G401 (cell line): ENCODE measurements at places on chromosomes 12 and 14. TPM values are rescaled to one million over a fixed set of nuclear protein-coding genes. Genes with fewer than 3 reads are reported as not detected.

The ESRRB gene
- total RNA-seq = not detected in 2 replicates

The STON2 gene
- total RNA-seq = 0.10 TPM in 1 of 2 replicates, not detected in the other

The AACS gene
- total RNA-seq = 18.6 and 19.6 TPM in 2 replicates

The ERBB3 gene
- total RNA-seq = 4.3 and 17.4 TPM in 2 replicates

The FMNL3 gene
- 9.8 and 12.1 TPM in 2 replicates for total RNA-seq

The DNAI7 gene
- total RNA-seq = 0.20 and 0.37 TPM in 2 replicates

The SAMD15 gene
- total RNA-seq = 5.8 and 6.6 TPM in 2 replicates

The RASSF8 gene
- 10.0 and 13.7 TPM in 2 replicates for total RNA-seq

The CISTR gene
- total RNA-seq = not detected in 2 replicates

The DENND5B gene
- 6.1 and 13.0 TPM in 2 replicates for total RNA-seq

The SMCO2 gene
- total RNA-seq = not detected in 2 replicates

The KRT82 gene
- total RNA-seq = not detected in 2 replicates

The AP5M1 gene
- total RNA-seq = 14.3 and 32.8 TPM in 2 replicates

The SPX gene
- total RNA-seq = 0.47 and 4.2 TPM in 2 replicates

The RAD51AP1 gene
- total RNA-seq = 47.7 and 47.9 TPM in 2 replicates

The CCDC175 gene
- not detected in 2 replicates for total RNA-seq

The FOXM1 gene
- total RNA-seq = 18.8 and 36.1 TPM in 2 replicates

The NID2 gene
- not detected in 2 replicates for total RNA-seq

The DGKA gene
- total RNA-seq = 3.6 and 9.7 TPM in 2 replicates

The RNASE9 gene
- total RNA-seq = not detected in 2 replicates

The CDH24 gene
- 8.7 and 10.9 TPM in 2 replicates for total RNA-seq

The TMEM120B gene
- 22.6 and 27.9 TPM in 2 replicates for total RNA-seq

The IGF1 gene
- not detected in 2 replicates for total RNA-seq

The MGST1 gene
- total RNA-seq = not detected in 2 replicates

The DAO gene
- total RNA-seq = 21.5 and 22.1 TPM in 2 replicates

The PSMB11 gene
- not detected in 2 replicates for total RNA-seq

The ANKRD52 gene
- total RNA-seq = 6.2 and 9.0 TPM in 2 replicates

The LMBR1L gene
- 26.8 and 40.8 TPM in 2 replicates for total RNA-seq

The ERH gene
- total RNA-seq = 313 and 338 TPM in 2 replicates
